ENCODE measurements at places on chromosomes 7 and 10. TPM values are rescaled to one million over a fixed set of nuclear protein-coding genes. Genes with fewer than 3 reads are reported as not detected.

GARIN1A gene
- total RNA-seq, result under 0.01 TPM

GUSB gene
- total RNA-seq, result 12.1 TPM

SUN3 gene
- not detected for total RNA-seq

CHAT gene
- not detected for total RNA-seq

MUC12 gene
- total RNA-seq, result not detected

CC2D2B gene
- not detected for total RNA-seq

KCNH2 gene
- total RNA-seq, result under 0.01 TPM

CRHR2 gene
- not detected for total RNA-seq

NEUROG3 gene
- total RNA-seq, result not detected

ZNF239 gene
- 1.8 TPM for total RNA-seq

All from cardiac atrium fibroblast (primary cell).